ENCODE measurements at places on chromosomes 11 and 22.

DNA sequence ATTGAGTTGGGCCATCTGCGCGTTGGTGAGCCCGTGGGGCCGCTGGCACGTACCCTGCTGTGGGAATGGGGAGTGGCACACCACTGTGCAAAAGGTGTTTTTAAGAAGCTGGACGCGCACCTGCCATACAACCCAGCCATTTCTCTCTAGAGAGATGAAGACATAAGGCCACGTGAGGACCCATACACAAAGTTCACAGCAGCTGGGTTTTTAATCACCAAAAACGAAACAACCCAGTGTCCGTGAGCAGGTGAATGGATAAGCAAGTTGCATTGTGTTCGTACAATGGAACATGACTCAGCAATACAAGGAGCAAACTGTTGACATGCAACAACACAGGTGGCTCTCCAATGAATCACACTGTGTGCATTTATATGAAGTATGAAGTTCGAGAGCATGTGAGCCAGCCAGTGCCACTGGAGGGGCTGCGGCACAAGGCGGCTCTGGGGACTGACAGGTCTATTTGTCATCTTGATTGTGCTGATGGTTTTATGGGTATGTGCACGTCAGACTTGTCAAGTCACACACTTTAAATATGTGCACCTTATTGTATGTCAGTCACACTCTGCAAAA is 30.6 kb upstream of the PANX2 start:
- no peak for DNase-seq

DNA sequence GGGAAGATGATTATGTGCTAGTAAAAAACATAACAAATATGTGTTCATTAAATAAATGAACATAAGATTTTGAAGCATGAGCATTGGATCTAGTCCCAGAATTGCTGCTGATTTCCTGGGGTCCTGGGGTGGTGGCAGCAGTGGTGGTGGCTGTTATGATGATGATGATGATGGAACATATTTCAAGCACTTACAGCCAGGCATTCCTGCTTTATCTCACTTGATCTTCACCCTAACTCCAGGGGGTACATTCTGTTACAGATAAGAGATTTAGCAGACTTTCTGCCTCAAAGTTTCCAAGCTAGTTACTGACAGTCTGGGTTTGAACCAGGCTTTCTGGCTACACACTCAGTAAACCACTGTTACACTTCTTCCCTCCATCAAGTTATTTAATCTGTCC is 5.2 kb downstream of the TRAPPC4 start:
- DNase-seq: no peak

DNA sequence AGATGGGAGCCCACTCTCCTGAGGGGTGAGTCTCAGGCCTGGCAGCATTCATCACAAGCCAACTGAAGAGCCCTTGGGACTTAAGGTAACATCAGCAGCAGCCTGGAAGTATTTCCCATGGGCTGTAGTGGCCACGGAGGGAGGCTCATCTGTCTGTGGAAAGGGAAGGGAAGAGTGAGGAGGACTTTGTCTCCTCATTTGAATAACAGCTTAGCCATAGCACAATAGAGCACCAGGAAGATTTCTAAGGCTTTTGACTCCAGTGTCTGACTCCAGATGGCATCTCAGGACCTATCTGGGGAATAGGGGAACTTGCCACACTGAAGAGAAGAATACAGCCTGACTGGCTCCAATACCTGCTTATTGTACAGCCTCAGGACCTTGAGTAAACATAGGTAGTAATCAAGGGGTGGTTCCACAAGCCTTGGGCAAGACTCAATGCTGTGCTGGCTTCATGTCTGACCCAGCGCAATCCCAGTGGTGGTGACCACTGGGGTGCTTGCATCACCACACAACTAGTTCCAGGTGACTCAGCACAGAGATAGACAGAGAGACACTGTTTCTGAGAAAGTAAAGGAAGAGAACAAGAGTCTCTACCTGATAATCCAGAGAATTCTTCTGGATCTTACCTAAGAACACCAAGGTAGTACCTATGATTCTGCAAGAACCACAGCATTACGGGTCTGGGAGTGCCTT is 510.5 kb upstream of the CCDC179 start:
- DNase-seq: no peak

DNA sequence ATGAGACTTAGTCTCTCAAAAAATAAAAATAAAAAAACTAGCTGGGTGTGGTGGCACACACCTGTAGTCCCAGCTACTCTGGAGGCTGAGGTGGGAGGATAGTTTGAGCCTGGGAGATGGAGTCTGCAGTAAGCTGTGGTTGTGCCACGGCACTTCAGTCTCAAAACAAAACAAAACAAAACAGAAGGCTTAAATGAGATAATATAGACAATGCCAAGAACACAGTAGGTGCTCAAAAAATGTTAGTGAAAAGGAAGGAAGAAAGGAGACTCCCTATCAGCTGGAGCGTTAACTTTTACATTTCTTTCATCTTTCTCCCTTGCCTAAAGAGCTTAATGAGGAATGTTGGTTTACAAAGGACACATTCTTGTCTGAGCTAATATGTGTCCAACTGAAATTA is 4.1 kb upstream of the ASCC2 start:
- no peak for DNase-seq

DNA sequence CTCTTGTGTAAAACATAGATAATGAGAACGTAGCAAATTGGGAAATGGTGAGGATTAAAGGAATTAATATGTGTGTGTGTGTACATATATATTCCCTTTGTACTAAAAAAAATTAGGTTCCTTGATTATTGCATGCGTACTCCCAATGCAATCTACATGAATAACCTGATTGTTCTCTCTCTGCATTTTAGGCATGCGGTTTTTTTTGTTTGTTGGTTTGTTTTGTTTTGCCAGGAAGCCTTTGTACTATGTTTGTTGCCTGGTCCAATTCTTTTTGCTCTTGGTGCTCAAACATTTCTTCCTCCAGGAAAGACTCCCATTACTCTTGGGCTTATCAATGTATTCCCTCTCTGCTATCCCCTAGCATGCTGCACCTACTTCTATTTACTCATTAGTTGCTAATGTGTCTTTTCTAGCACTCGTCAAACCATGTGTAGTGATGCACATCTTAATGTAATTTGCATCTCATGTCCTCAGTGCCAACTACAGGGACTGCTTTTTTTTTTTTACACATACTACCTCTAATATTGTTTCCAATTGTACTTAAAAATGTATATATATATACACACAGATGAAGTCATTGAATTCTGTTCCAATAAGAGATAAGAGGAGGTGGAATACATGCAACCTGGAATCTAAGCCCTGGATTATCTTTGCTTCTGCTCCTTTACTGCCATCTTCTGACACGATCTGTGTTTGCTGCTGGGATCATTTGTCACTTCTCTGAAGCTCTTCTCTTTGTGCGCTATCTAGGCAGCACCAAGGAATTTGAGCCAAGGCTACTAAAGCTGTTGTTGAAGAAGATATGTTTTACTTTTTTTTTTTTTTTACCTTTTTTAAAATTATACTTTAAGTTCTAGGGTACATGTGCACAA is 197.2 kb upstream of the ANO3 start:
- DNase-seq: no peak

DNA sequence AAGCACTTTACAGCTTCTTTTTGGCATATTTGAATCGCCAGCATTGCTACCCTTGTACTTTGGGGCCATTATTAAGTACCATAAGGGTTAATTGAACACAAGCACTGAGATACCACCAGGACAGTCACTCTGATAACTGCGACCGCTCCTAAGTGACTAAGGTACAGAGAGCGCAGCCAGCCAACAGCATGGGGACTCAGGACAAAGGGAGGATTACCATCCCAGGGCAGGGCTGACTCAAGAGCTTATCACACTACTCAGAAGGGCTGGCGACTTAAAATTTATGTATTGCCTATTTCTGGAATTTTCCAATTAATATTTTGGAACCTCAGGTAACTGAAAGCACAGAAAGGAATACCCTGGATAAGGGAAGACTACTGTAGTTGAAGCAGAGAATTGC is 479 bp downstream of the ZNF280A start:
- no peak for DNase-seq

DNA sequence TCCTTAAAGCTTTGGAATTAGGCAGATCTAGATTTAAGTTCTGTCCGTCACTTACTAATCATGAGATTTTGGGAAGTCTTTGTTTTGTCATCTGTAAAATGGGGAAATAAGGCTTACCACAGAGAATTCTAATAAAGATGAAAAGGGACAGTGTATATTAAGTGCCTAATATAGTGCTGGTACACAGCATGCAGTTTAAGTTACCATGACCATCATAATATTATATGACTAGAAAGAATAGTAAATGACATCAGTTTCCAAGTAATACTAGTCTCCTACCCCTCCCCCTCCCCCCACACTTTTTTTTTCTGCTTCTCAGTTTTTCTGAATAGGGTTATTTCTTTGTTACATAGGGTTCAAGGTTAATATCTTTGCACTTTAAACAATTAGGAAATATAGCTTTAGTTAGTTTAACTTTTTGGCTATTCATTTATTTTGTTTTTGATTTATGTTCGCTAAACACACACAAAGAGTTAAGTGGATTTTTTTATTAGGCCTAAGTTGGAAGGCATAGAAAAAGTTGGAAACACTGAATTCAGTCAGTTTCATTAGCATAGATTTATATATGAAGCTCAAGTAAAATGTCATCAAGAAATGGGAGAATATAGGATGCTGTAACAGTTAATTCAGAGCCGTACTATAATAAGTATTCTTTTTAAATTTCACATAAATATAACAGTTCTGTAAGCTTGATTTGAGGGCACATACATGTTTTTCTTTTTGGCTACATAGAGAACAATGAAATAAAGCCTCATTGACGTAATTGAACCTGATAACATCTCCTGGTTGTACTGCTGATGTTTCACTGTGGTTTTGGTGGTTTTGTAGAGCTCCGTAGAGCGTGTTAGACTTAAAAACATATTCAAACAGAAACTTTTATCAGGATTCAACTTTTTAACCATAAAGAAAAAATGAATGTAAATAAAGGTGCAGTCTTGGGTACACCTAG is 121.2 kb downstream of the PDE3B start:
- DNase-seq: no peak

- DNase-seq: no peak
These were observed 3.1 kb downstream of the CD3D start for GRCh38 chr11:118339281-118339961.

GRCh38 chr11:27161071-27161470 is 120.5 kb downstream of the BBOX1 start:
- DNase-seq: no peak

GRCh38 chr11:5737091-5737490 is 843 bp downstream of the OR56B1 start:
- DNase-seq: no peak

- no peak for DNase-seq
These were observed 753.8 kb upstream of the TENM4 start for GRCh38 chr11:80194625-80195024.

DNA sequence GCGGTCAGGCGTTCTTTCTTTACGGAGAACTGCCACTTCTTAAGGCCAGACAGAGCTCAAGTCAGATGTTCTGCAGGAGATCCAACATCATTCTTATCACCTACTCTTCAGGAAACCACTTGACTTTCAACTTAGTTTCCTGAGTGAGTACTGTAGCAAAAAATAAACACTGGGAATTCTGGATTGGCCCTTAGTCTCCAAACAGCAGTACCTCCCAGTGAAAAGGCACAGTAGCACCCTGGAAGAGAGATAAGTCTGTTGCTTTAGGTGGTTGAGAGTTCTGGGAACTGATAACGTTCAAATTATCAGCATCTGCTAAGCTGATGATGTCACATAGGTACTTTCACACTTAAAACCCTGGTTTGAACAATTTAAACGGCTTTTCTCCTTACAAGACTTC is 971.8 kb upstream of the TENM4 start:
- no peak for DNase-seq

DNA sequence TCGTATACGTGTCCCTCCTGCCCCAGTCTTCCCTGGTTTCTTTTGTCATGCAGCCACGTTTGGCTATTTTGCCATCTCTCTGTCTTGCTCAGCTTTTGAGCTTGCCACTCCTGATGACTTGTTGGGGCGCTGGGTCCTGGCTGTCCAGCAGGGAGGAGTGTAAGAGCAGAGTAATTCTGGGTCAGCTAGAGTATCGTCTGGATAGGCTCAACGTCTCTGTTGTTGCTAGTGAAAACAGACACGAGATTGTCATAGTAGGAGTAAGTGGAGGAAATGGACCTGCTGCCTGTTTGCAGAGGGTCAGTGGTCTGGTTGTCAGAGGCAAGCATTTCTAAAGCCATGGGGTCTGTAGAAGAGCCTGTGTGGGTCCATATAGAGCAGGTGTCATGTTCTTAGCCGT is 83.0 kb downstream of the PPP6R3 start:
- DNase-seq: no peak

GRCh38 chr11:82872377-82873150 is 27.7 kb downstream of the PRCP start:
- no peak for DNase-seq

DNA sequence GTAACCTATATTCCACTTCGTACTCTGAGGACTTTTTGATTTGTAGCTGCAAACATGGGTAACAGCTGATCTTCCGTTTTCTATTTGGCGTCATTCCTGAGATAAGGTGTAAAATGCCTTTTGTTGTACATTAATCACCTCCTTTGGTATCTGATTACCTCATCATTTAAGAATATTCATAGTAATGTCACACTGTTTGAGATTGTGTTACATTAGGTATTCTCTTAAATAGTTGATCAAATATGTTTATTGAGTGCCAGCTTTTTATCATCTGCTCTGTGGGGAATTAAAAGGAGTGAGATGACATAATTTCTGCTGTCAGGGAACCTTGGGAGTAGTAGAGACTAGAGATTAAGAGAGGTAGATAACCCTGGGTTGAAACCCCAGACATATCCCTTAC is 5.9 kb downstream of the NCAM1 start:
- DNase-seq: no peak

DNA sequence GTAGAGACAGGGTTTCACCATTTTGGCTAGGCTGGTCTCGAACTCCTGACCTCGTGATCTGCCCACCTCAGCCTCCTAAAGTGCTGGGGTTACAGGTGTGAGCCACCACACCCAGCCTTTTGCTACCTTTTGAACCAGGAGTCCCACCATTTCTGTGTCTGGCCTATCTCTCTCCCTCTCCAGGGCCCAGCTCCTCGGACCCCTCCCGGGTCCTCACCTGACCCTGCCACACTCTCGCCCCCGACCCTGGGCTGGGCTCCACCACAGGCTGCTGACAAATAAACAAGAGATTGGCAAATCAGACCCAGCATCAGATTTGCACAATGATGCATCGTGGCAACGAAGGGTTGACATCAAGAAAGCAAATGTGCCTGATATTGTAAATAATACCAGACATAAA is 8.8 kb downstream of the KRTAP5-5 start:
- DNase-seq: no peak

GRCh38 chr11:75152090-75152489 is 1.2 kb downstream of the SLCO2B1 start:
- DNase-seq: no peak

GRCh38 chr22:17302616-17303015 is 66.6 kb upstream of the CECR2 start:
- DNase-seq: no peak

GRCh38 chr22:40202225-40202944 is 24.7 kb downstream of the TNRC6B start:
- DNase-seq: no peak

Measured in SW 1271 (cell line).